ENCODE measurements at places on chromosomes 2 and 18. TPM values are rescaled to one million over a fixed set of nuclear protein-coding genes. Genes with fewer than 3 reads are reported as not detected.

DNA sequence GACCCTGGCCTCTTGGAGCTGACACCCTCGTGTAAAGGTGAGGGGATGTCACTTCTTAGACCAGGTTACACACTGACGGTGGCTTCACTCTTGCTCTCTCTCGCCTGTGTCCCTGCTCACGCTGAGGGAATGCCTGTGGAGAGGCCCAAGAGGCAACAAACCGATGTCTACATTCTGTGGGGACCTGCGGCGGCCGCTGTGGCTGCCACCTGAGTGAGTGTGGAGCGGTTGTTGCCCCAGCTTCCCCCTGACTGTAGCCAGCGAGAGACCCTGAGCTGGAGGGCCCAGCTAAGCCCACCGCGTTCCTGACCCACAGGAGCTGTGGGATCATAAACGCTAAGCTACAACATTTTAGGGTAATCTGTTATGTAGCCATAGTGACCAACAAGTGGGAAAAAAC lies 55.7 kb upstream of the ASAP2 start:
- no peak for DNase-seq

DNA sequence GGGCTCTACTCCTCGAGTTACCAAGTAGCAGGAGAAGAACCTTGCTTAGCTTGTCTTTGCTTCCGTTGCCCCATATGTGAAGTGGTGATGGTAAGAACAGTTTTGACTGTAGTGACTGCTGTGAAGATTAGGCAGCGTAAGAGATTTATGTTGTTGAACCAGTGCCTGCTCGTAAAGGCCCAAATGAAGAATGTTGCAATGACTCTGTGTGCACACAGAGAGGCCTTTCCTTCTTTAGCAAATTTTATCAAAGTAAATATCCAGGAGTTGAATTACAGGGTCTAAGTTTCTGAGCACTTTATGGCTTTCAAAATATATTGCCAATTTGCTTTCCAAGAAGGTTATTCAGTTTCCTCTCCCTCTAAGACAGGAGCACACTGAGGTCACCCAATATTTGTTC lies 14.5 kb downstream of the NTSR2 start:
- DNase-seq, result no peak

Gene TCF23
- polyA plus RNA-seq, result 0.62 TPM

Gene ATOH8
- polyA plus RNA-seq, result 10.3 TPM

DNA sequence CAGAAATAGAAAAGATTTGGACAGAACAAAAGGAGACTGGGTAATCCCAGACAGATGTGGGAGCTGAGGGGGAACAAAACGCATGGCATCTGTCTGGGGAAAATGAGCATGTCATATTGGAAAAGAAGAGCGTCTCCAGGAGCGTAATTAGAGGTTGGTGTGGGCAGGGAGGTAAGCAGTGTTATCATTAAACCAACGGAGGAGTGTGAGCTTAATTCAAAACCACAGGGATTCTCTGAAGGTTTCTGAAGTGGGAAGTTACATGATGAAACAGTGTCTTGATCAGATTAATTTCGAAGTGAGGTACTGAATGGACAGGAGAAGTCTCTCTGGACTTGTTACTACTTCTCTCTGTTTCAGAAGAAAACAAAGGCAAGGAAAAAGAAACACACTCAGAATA lies 53.3 kb downstream of the DTNB start:
- DNase-seq, result no peak

DNA sequence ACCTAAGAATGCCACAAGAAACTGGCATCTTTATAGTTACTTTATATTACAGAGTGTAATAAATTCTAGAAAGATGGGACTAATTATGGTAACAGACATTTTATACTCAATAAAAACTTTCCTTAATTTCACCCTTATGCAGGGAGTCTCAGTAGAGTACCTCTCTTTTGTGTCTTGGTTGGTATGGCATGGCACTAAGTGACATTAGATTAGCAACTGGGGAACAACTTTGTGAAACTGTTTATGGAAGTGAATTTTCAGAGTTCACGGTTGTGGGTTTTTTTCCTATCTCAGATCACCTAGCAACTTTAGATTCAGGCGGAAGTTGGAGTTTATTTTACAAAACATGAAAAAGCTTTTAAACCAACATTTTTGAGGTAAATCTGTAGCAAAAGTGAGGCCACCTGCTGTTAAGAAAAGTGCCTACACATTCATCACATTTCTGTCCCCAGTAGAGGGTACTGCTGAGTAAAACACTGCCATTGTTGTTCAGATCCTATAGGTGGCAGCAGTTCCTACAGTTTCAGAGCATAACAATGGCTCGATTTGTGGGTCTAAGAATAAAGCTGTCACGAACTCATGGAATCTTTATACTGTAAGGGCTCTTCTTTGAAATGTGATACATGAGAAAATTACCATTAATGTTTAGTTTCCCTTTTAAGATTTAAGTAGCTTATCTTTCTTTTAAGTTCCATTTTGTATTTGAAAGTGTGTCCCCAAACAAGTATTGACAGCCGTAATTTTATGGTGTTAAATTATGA lies 117.6 kb downstream of the CAMKMT start:
- DNase-seq, result peak; percentile 76

DNA sequence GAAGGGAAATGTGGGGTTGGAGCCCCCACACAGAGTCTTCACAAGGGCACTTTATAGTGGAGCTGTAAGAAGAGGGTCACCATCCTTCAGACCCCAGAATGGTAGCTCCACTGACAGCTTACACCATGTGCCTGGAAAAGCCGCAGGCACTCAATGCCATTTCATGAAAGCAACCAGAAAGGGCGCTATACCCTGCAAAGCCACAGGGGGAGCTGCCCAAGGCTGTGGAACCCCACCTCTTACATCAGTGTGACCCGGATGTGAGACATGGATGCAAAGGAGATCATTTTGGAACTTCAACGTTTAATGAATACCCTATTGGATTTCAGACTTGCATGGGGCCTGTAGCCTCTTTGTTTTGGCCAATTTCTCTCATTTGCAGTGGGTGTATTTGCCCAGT lies 694.7 kb downstream of the CBLN2 start:
- no peak for DNase-seq

- DNase-seq, result no peak
These were observed 70.2 kb upstream of the MGAT5 start for GRCh38 chr2:134183679-134184078.

GRCh38 chr18:78566720-78567119 lies 412.9 kb upstream of the SALL3 start:
- DNase-seq, result no peak

GRCh38 chr2:28206762-28207161 lies 185.9 kb upstream of the FOSL2 start:
- DNase-seq, result no peak

Gene RGPD4
- 0.03 TPM for polyA plus RNA-seq

Data from renal cortex interstitium (tissue), 15 donors.